Activated CD4-positive, alpha-beta T cell treated with anti-CD3 and anti-CD28 coated beads, Interleukin-2, amount 50 U/mL, for 4 hours (primary cell): ENCODE measurements at places on chromosomes 7 and 10.

DNA sequence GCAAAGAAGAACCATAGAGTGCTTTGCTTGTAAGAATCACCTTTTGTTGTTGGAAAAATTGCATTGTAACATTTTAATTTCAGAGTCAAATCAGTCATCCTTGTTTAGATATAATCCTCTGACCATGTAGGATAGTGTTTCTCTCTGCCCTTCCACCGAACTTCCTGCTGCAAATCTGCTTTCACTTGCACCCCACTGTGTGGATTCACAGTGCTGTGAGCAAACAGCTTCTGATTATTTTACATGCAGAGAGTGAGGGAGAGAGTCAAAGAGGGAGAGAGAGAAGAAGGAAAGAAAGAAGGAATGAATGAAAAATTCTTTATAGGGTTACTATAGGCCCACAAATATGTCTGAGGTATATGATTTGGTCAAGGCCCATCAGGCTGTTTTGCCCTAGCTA lies 30.0 kb upstream of the SEM1 start:
- DNase-seq, result no peak

DNA sequence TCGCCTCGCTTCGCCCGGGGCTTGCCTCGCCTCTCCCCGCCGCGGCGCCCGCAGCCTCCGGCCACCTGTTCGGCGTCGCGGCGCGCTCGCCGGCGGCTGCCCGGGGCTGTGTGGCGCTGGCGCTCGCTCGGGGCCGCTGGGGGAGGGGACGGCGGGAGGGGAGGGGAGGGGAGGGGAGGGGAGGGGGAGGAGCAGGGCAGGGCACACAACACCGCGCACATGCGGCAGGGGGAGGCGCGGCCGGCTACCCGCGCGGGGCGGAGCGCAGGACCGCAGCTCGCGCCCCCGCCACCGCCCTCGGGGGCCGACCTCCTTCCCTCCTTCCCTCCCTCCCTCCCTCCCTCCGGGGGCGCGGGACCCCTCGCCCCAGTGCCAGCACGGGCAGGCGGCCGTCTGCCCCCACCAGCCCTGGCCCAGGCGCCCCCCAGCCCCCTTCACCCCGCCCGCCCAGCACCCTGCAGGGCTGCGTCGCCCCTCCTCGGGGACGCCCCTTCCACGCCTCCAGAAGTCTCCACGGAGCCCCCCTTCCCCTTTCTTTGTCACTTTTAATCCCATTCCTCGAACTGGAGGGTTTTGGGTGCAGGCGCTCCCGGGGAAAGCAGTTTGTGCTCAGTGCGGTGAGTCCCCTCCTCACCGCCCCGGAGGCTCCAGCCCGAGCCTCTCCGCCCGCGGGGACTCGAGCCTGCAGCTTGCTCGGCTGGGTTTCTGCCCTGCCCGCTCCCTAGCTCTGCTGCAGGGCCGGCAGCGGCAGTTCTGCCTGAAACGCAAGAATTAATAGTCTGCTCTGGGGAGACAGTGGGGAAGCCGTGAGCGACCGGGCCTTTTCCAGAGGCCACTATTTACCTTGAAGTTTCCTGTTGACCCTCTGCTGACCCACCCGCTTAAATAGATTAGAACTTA lies at the start of gene PARD3:
TSS of gene PARD3 (minus strand) at position 112 of the 900 bp plus-strand sequence. CDS start 301 bp downstream, outside the sequence.
- DNase-seq, result no peak

DNA sequence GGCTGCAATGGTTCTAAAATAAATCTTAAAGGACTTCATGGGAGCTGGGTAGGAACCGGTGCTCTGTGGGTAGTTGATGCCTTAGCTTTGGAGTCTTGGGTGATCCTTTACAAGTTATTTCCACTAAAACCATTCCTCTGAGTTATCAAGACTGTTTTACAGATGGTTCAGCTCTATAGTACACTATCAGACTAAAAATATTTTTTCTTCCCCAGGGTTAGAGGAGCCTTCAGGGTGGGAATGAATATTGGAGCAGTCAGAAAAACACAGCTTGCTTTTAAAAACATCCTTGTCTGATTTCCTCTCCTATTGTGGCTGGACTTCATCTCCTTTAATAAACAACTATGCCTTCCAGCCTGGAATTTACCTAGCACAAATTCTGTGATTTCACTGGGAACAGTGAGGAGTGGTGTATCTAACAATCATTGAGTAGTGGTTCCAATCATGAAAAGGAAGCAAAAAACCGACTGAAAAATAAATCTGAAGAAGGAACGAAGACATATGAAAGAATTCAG lies 102.6 kb upstream of the AFAP1L2 start:
- DNase-seq, result no peak

DNA sequence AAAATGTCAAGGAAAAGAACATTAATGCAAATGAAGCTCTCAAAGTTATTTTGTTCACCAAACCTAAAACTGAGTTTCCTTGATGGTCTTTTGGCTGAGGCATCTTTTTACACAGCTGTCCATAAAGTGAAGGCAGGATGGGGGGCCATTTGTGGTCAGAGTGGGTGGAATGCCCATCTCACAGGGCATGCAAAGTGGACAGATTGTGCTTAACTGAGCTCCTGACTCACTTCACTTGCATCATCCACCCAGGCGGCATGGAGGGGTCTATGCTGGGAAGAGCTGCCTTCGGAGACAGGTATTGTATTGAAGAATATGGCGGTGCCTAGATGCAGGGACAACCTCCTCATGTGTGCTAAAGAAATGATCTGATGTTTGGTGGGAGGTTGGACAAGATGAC lies 905.3 kb downstream of the KCNMA1 start:
- no peak for DNase-seq

DNA sequence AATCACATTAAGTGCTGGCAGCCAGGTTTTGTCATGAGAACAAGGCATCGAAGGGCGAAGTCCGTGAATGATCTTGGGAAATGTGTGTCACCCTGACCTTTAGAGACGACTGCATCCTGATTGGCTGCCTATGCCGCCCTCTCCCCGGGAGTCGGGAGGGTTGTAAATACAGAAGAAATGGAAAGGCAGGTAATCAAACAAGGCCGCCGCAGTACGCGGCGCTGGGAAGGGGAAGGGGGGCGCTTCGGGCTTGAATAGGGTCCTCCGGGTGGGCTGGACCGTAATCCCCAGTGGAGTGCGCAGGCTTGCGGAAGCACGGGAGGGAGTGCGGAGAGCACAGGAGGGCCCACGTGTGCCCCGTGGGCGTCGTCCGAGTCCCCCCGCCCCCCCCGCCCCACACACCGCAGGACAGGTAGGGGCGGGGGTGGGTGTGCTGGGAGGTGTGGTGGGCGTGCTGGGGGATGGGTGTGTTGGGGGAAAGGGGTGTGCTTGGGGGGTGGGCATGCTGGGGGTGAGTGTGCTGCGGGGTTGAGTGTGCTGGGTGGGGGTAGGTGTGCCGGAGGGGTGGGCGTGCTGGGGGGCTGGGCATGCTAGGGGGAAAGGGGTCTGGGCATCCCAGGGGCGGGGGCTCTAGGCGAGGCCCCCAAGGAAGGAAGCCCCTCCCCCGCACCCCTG lies 169.4 kb downstream of the ARHGAP12 start:
- DNase-seq, result peak; percentile 77

- no peak for DNase-seq
Measured at GRCh38 chr10:22607261-22607660, 107.1 kb downstream of the PIP4K2A start.

GRCh38 chr7:17043012-17043877 lies 161.5 kb upstream of the AGR3 start:
- no peak for DNase-seq

GRCh38 chr10:116097239-116097784 lies 175.7 kb downstream of the GFRA1 start:
- no peak for DNase-seq

DNA sequence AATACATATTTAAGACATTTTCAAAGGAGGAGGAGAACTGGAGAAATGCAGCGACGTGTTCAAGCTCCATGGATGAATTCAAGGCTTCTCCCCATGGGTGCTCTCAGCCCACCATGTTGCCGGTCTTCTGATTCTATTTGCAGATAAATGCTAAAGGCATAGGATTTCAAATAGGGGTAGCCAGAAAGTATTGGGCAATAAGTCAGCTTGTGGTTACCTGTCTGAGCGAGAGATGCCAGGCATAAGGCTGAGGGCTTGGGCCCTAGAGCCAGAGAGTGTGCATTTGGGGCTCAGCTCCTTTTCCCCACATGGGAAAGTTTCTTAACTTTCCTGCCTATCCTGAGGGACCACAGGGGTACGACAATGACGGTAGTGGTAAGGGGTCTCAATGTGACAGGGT lies 180.0 kb downstream of the PARD3 start:
- DNase-seq, result no peak

GRCh38 chr7:88116235-88116795 lies 103.5 kb downstream of the SRI start:
- no peak for DNase-seq

- no peak for DNase-seq
Measured at GRCh38 chr7:2185715-2186114, 47.0 kb downstream of the MAD1L1 start.

- DNase-seq, result no peak
Measured at GRCh38 chr7:93367254-93367653, 135.1 kb downstream of the VPS50 start.

- no peak for DNase-seq
Measured at GRCh38 chr7:131306777-131307176, 20.9 kb upstream of the MKLN1 start.

DNA sequence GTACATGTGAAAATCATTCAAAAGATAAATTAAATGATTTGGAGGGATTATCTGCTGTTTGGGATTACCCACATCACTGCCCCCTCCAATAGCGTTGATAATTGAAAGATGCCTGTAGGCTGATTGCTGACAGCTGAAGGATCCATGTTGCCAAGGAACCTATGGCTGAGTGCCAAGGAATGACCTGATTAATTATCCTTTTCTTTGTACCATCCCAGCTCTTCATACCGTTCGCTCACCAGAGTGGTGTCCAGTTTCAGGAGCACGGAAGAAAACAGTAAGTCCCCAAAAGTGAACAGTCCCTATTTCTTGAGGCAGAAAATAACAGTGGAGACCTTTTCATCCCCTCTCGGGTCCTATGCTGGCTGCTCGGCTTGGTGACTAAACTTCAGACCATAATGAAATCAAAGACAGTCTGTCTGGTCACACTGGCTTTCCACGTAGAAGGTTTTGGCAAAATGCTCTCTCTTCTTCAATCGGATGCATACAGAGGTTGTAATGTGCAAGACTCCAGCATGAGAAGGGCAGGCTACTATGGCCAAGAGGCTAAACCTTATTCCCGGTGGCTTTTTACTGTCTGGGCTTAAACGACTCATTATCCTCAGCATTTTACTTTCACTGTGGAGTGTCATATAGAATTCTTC lies 108.8 kb downstream of the SPAG6 start:
- DNase-seq, result no peak

GRCh38 chr10:18681971-18682411 lies 22.8 kb downstream of the ARL5B start:
- DNase-seq, result no peak

- DNase-seq, result no peak
Measured at GRCh38 chr10:80540981-80541750, 3.5 kb downstream of the SH2D4B start.

GRCh38 chr7:31408140-31408729 lies 67.7 kb upstream of the NEUROD6 start:
- no peak for DNase-seq

DNA sequence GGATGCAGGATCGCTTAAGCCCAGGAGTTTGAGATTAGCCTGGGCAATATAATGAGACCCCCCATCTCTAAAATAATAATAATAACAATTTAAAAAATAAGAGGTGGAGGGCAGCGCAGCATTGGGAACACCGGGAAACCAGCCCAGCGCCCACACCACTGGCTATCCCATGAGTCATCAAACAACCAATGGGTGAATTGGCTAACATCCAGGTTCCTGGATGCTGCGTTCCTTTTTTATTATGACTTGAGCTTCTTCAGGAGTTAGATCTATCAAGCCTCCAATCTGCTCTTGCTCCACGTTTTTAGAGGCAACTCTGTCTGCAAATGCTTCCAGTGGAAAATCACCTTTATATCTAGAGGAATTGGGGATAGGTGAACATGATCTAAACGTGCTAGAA lies 10.0 kb upstream of the LRRC4 start:
- no peak for DNase-seq

DNA sequence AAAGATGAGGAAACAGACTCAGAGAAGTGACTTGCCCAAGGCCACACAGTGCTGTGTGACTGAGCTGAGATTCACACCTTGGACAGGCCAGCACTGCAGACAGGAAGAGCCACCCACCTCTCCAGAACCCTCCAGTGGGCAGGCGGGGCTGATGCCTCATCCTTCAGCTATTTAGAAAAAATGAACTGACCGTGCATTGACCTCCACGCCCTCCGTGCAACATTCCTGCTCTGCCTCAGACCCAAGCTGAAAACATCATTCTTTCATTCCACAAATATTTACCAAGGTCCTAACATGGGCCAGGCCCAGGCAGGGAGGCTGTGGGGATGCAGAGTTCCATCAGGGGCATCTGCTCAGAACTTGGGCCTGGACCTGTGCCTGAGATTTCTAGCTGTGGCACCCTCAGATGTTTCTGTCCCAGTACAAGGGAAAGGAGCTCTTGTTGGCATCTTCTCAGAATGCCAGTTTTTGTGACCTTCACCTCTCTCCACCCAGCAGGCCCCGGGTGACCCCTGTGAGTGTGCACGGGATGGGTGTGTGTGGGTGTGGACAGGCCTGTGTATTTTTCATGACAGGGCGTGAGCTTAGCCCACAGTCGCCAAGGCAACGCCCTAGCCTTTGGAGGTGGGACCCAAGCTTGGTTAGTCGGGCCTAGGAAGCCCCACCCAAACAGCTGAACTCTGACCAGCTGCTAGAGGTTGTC lies 6.5 kb downstream of the VSIR start:
- no peak for DNase-seq

DNA sequence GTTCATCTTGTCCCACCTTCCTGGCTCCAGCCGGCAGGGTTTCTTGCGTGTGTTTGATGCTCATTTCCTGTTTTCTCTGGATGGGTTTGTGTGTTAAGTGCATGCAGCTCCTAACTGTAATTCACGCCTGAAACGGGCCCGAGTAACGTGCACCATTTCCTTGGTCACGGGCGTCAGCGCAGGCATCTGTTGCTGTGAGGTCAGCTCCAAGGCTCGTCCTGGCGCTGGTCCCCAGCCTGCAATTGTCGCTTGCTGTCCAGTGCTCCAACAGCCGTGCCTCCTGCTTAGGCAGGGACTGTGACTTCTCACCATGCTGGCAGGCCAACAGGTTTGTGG lies 201.1 kb downstream of the GLRX3 start:
- DNase-seq, result no peak

- no peak for DNase-seq
Measured at GRCh38 chr10:97948822-97949221, 81.6 kb downstream of the CRTAC1 start.

DNA sequence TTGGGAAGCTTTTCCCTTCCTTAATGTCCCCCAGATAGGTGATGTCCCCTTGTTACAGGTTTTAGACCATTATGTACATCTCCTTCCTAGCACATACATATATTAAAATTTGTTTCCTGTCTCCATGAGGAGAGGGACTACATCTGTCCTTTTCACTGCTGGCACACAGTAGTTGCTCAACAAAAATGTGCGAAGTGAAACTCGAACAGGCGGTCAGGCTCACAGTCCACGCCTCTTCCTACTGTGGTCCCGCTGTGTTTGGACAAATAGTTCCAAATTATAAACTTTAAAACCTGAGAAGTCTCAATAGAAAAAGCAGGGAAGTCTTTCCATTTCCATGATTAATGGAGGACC lies 1.2 kb upstream of the HHEX start:
- DNase-seq, result no peak

GRCh38 chr7:84216472-84216871 lies 21.9 kb upstream of the SEMA3A start:
- DNase-seq, result no peak

GRCh38 chr10:98399784-98400183 lies 15.2 kb downstream of the PYROXD2 start:
- no peak for DNase-seq

GRCh38 chr7:36088553-36088952 lies 64.5 kb upstream of the EEPD1 start:
- no peak for DNase-seq
